BE2C (cell line): ENCODE measurements at places on chromosomes 2 and 18.

DNA sequence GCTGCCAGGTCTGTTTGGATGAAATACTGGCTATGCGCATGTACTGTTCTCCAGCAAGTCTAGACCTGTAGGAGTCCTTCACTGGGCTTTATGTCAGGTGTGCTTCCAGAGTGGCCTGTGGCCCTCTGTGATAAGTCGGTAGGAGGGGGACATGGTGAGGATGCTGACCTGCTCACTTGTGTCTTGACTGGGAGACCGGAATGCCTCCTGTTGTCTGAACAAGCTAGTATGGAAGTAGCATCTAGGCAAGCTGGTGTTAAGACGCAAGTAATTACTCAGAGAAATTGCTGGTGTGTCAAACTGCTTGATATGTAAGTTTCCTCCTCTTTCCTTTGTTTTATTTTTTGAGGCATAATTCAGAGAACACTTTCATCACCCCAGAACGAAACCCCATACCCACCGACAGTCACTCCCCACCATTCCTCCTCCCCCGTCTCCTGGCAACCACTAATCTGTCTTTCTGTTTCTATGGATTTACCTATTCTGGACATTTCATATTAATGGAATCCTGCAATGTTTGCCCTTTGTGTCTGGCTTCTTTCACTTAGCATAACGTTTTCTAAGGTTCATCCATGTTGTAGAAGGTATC is 76.4 kb downstream of the TMEM247 start:
- no peak for DNase-seq

DNA sequence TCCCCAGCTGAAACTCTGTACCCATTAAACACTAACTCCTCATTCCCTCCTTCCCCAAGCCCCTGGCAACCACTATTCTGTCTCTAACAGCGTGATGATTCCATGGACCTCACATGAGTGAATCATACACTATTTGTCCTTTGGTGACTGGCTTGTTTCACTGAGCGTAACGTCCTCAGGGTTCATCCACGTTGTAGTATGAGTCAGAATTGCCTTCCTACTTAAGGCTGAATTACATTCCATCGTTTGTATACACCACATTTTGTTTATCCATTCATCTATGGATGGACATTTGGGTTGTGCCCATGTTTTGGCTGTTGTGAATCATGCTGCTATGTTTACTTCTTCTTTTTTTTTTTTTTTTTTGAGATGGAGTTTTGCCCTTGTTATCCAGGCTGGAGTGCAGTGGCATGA is 19.6 kb upstream of the CABLES1 start:
- no peak for DNase-seq

GRCh38 chr18:24138409-24138788 is 463 bp upstream of the CABYR start:
- no peak for DNase-seq

DNA sequence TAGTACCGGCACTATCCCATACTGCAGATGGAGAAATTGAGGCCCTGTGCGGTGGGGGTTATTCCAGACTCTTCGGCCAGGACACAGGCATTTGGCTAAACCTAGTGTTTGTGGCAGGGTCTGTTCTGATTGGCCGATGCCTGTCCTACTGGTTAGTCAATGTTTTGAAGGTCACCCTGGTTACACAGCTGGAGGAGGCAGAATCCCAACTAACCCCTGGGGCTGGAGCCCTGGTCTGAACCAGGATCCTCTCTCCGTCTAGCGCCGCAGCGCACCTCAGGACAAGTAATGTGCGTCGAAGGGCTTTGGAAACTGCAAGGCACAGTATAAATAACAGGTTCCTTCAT is 19.4 kb downstream of the TEX44 start:
- no peak for DNase-seq

GRCh38 chr2:54897420-54898310 is 152.6 kb downstream of the RTN4 start:
- no peak for DNase-seq

GRCh38 chr18:59835605-59836379 is 64.0 kb upstream of the PMAIP1 start:
- DNase-seq = no peak

DNA sequence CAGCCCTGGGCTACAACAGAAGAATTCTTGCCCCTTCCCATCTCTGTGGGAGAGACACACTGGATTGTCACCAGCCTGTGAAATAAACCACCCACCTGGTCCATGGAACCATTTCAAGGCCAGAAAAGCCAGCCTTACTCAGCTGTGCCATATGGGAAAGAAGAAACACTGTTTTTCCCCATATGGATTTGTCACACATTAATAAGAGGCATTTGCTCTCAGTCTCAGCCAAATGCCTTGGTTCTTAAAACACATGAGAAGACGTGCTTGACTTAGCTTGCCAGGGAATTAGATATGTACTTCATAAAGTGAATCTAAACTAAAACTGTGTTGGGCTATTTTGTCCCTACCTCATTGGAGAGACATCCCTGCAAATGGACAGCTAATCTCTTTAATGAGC is 308.6 kb upstream of the TNP1 start:
- no peak for DNase-seq

DNA sequence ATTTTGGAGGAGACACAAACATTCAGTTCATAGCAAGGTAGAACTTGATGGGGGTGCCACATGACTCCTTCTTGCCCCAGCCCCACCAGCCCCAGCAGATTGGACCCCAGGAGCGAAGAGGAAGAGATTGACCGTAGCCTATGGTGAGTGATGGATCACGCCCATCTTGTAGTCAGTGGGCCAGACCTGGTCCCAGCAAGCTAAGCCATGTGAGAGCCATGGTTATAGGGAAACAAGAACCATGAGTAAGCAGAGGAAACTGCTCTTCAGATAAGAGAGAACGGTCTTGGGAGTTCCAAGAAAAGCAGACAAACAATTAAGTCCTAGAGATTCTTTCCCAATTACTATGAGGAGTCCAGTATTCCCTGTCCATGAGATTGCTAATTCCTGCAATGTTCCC is 4.6 kb upstream of the TCF4 start:
- DNase-seq = no peak

DNA sequence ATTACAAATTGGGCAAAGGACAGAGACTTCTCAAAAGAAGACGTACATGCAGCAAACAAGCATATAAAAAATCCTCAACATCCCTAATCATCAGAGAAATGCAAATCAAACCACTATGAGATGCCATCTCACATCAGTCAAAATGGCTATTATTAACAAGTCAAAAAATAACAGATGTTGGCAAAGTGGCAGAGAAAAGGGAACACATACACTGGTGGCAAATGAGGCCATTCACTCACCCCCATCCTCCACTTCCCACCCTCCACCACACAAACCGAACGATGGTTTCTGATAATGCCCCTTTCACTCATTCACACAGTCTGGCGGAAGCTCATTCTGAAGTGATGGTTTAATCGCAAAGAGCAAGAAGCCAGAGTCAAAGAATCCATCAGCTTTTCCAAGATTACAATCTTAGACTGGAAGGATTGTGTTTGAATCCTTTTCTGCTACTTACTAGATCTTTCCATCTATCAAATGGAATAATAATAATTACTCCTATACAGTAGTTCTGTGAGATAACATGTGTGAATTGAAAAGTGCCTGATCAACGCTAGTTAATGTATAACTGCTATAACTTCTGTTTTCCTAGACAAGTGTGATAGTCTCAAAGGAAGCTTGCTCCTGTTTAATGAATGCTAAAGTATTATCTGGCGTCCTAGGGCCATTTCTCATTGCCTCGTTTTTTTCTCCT is 16.9 kb upstream of the CD28 start:
- no peak for DNase-seq

GRCh38 chr2:20672201-20672951 is 5.4 kb downstream of the GDF7 start:
- DNase-seq = no peak

DNA sequence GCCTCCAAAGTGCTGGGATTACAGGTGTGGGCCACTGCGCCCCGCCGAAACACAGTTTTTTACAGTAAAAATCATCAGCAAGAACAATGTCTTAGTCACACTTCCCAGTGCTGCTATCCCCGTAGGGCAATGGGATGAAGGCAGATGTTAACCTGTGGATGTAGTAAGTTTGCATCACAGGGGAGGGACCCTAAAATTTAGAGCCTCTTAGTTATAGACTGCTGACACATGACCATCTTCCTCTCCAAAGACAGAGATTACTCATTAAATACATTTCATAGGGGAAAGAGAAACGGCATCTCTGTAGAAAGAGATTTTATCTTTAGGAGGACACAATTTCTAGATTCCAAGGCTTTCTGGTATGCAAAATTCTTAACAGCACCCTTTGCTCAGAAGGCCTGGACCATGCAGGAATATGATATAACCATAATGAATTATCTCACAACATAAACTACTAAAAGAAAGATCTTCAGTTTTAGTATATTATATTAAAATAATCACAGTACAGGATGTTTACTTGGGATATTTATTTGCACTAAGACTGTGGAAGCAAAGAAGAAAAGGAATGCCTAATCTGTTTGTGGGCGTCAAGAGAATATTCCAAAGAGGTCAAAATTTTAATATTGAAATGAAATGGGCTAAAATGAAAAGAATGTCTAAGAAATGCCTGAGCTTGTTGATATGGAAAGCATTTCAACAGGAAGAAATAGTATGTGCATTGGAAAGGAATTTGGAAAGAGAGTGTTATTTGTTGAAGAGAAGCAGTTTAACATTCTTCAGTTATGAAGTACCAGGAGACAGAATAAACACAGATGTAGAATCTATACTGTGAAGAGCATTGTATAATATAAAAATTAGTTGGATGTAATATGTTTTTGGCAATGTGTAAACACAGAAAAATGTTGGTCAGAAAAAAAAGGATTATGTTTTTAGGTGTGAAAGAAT is 1228.3 kb upstream of the CHAC2 start:
- DNase-seq = no peak

DNA sequence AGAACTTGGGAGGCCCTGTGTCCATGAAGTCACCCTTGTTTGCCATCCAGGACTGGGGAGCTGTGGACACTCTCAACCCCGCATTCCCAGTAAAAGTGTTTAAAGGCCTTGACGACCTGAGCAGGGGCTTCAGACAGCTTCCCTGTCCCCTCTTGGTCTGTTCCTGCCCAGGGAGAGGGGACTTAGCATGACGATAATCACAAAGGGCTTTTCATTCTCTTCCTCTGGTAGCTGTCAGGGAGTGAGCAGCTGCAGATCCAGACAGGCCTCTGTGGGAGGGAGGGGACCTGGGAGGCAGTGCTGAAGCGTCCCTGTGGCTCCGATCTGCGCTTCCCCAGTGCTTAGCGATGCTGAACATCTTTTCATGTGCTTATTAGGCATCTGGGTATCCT is 77.8 kb upstream of the HS6ST1 start:
- peak; percentile 76 for DNase-seq

- no peak for DNase-seq
Observed at GRCh38 chr2:232700154-232700553, 3.0 kb downstream of the GIGYF2 start.

GRCh38 chr18:75376004-75376403 is 51.5 kb downstream of the SMIM21 start:
- DNase-seq = no peak

- DNase-seq = no peak
Observed at GRCh38 chr18:9804517-9805104, 81.2 kb upstream of the TXNDC2 start.
